ENCODE measurements at places on chromosomes 1 and 21.
A peak's percentile ranks its signal among the peaks of the same experiment; 100 is the strongest.

DNA sequence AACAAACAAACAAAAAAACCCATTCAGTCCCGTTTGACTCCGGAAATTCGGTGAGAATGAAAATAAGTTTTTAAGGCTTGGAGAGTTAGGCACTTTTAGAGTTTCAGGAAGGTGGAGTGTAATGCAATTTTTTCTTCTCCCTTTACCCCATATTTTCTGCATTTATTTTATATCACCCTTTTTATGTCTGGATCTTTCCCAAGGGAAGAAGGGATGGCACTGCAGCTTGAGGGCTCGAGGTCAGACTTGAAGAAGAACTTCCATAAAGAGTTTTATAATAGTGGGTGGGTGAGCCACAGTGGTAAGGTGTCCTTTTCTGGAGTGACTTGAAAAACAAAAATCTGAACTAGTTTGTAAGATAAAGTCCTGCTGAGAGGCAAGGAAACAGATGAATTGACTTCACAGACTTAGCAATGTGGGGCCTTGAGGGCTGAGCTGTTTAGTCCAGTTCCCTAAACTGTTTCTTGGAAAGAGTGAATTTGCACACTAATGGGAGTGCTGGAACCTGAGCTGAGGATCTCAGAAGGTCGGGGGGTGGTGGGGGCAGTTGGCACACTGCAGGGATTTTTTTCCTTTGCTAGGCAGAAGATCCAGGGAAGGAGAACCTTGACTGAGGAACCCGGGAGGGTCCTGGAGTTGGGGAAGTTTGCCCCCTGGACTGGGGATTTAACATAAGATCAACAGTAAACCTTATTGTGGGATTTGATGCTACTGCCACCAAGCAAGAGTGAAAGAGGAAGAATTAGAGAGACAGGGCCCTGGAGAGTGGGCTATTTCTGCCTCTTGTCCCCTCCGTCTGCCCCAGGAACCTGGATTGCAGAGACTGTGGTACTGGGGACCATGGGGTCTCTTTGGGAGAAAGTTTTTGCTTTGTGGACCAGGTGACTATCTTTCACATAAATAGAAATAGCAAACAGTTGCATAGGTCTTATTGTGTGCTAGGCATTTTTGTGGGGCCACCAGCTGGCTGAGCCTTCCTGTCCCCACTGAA, 1.8 kb upstream of the MEX3A start:
- DNase-seq: no peak

- DNase-seq: no peak
These were observed 153.7 kb downstream of the TENT5C start for GRCh38 chr1:117759535-117759934.

DNA sequence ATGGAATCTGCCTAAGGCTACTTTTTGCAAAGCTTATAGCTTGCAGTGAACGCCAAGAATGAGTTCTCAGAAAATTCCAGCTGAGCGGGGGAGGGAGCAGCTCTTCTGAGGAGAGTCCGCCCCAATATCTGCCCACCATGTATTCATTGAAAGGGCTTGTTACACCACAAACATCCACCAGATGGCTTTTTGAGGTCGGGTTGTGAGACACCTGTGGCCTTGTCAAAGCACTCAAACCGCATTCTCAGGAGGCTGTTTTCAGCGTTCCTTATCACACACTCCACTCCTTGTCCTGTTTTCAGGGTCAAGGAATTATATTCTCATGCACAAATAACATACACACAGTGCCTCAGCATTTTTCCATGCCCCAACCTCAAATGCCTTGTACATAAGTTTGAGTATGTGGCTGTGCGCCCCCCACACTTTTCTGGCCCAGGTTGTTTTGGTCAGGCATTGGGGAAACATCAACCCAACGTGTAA, 3.9 kb upstream of the C4BPB start:
- no peak for DNase-seq

DNA sequence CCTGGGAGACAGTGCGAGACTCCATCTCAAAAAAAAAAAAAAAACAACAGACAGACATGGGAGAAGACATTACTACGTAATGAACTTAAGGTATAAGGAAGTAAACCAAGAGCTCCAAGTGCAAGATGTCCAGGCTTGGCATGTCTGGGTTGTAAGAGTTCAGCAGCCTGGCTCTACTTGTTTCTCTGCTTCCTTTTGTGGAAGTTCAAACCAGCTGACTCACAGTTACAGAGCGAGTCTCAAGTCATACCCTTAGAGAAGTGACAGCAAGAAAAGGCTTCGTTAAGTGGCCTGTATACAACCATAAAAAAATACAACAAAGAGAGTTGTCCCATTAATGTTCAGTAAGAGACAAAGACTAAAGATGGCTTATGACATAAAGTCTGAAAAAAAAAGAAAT, 1.3 kb downstream of the RIT1 start:
- DNase-seq: peak; percentile 68

- no peak for DNase-seq
These were observed 2.0 kb downstream of the RCC1 start for GRCh38 chr1:28507646-28508434.

GRCh38 chr1:3599286-3599811, 12.0 kb downstream of the MEGF6 start:
- no peak for DNase-seq

DNA sequence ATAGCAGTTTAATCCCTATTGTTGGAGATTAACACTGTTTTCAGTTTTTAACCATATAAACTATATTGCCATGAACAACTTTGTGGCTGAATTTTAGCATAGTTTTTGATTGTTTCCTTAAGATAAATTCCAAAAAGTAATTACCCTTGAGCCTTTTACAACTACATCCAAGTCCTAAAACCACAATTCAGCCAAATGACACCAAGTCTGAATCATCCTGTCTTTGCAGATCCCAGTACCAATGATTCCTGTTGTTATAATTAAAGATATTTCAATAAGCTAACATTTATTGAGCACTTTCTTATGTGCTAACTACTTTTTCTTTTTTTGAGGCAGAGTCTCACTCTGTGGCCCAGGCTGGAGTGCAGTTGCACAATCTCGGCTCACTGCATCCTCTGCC, 35.6 kb downstream of the IL23R start:
- DNase-seq: no peak

Measured in epithelial cell of prostate (primary cell).